Activated CD4-positive, alpha-beta T cell treated with anti-CD3 and anti-CD28 coated beads, Interleukin-2, Interleukin-4, amounts not matched to agents 100 ng/mL and 50 ng/mL, durations not matched to agents 16 hours and 8 hours (primary cell): ENCODE measurements at places on chromosomes 4 and X.

- DNase-seq, result no peak
Observed at GRCh38 chr4:172245516-172245915, 432.3 kb downstream of the GALNTL6 start.

DNA sequence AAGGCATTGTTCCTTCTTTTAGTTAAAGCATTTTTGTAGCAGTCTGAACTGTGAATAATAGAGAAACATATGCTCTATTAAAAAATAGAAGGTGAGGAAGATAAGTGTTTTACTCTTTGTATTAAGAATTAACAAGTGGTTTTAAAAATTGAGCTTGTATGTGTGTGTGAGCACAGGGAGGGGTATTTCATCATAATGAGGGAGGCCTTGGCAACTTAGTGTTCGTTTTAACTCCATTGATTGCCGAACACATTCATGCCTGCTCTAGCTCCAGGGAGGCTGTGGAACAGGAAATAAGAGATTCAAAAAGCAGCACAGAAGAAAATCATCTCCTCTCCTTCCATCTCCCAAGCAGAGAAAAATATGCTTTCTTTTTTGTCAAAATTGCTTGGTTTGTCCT, 14.8 kb downstream of the SHROOM3 start:
- DNase-seq, result no peak

GRCh38 chrX:65697915-65698796, 30.7 kb downstream of the MSN start:
- DNase-seq, result peak; percentile 85

GRCh38 chr4:187283201-187283955, 559.7 kb upstream of the FAT1 start:
- DNase-seq, result no peak

DNA sequence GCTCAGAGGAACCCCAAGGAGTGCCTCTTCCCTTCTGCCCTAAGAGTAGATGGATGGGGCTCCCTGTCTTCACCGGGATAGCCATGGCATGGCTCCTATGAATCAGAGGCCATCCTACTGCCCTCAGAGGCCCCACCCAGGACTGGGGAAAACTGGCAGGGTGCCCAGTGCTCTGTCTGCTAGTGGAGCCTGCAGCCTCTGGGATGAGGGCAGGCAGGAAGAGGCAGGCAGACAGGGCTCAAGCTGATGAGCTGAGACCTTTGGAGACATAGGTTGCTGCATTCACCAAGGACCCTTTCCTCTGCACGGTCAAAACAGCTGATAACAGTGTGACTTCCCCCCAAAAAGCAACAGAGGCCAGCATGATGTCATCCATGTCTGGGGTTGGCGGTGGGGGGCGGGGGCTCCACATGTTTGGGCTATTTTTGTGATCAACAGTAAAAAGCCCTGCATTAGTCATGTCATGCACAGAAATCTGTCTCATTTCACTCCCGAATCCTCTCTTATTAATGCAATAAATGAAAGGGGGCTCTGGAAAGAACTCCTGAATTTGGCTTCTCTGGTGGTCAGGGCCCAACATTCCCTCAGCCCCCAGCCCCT, 207.6 kb upstream of the MAMLD1 start:
- no peak for DNase-seq
